Umbilical cord (tissue), 2 donors: ENCODE measurements at places on chromosomes 6 and 20.

GRCh38 chr6:24949020-24949569 lies 13.3 kb upstream of the RIPOR2 start:
- no peak for DNase-seq

DNA sequence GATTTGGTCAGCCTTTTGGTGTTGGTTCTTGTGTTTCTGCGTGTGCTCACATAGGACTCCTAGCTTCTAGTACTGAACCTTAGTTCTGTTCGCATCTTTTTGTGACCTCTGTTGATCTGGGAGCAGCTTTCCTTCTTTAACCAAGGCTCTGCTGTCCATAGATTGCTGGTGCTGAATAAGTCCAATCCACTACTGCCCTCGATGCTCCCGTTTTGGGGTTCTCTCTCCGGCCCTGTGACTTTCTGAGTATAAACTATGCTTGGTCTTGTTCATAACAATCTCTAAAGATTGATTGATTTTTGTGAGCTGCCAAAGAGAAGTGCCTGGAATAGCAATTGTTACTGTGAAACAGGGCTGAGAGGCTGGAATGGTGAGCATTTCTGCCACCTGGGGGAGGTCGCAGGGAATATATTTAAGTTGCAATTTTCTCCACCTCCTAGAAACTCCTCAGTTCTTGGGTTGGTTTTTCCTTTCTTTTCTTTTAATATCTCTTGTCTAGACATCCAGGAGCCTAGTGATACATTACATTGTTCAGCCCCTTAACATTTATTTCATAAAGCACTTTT lies 422.9 kb upstream of the CHD6 start:
- peak; percentile 28 for DNase-seq

DNA sequence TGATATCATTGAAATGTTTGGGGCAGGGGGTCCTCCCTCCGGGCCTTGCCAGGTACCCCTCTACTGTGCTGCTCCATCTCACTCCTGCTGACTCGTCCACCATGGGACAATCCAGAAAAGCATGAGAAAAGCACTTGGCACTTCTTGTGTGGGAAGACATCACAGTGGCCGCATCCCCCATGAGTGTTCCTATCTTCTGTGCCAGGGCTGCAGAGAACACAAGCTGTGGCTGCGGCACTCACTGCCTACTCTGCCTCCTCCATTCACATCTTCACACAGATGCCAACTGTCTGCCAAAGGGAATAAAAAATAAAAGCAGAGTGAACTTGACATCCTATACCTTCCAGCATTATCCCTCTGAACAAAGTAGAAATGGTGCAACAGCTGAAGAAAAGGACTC lies 117.4 kb upstream of the PROKR2 start:
- DNase-seq = no peak

GRCh38 chr6:134607411-134607810 lies 289.5 kb upstream of the SGK1 start:
- DNase-seq = no peak

GRCh38 chr6:67812693-67813092 lies 822.4 kb upstream of the ADGRB3 start:
- DNase-seq = no peak

DNA sequence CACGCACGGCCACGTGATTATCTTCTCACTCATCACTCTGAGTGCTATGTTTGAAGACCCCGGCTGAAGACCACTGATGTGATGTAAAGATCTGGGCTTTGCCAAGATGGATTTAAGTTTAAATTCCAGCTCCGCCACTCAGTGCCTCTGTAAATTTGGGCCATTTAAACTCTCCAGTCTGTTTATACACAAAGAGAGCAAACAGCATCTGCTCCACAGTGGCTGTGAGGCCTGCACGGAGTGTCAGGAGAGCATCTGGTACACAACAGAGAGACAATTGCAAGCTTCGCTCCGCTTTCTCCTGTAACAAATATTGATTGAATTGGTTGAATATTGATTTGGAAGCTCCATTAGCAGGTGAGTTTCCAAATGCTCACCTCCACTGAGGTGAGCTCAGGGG lies 80.5 kb upstream of the FRMD1 start:
- DNase-seq = no peak
